ENCODE measurements at places on chromosomes 16 and 17.

GRCh38 chr16:30728321-30728720 lies 19.9 kb upstream of the PHKG2 start:
- no peak for DNase-seq

- DNase-seq = no peak
Observed at GRCh38 chr16:11164482-11165270, 91.3 kb downstream of the SOCS1 start.

GRCh38 chr17:82808921-82809905 lies 30.6 kb downstream of the ZNF750 start:
- DNase-seq = no peak

DNA sequence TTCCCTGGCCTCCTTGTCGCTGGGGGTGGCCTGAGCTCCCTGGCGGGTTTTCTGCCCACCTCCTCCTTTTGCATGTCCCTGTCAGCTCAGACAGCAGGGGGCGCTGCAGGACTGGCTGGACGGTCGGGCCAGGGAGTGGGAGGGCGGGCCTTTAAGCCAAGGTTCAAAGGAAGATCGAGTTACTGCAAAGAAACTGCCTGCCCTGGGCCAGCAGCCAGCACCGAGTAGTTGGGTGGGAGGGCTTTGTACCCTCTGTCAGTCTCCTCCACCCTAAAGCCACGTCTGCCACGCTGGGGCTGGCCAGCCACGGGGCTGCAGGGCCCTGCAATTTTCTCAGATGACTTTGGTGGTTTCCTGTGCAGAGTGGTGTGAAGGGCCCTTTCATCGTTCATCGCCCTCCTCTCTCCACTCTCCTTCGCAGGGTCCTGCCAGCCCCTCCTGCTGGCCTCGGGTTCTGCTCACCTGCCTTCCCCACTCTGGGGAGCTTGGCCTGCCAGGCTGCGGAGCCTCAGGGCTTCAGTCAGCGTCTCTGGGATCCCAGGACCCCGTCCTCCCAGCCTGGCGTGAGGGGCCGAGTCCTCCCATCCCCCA lies 12.3 kb downstream of the GPR142 start:
- peak; percentile 69 for DNase-seq

DNA sequence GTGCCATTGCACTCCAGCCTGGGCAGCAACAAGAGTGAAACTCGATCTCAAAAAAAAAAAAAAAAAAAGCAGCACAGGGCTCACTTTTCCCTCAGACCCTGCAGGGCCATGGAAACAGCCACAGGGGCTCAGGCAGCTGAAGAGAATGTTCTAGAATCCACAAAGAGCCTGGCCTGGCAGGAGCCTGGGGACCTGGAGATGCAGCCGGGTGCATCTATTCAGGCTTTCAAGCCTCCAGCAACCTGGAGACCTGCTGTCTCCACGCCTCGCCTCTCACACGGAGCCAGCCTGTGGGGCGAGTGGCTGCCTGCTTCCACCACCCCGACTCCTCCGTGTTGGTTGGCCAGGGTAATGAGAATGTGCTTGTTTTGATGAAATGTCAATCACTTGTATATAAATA lies 44.0 kb upstream of the MEAK7 start:
- DNase-seq = no peak
